Epithelial cell of alveolus of lung (primary cell): ENCODE measurements at places on chromosomes 7 and 10. TPM values are rescaled to one million over a fixed set of nuclear protein-coding genes. Genes with fewer than 3 reads are reported as not detected.

The TMEM72 gene
- total RNA-seq: not detected in 2 replicates

The SPAG6 gene
- total RNA-seq: not detected in 2 replicates

The SEPTIN14 gene
- total RNA-seq: not detected in 2 replicates

The SLC4A2 gene
- 98.3 and 113 TPM in 2 replicates for total RNA-seq

The LIPM gene
- total RNA-seq: not detected in 2 replicates
